ENCODE measurements at places on chromosomes 4 and X. TPM values are rescaled to one million over a fixed set of nuclear protein-coding genes. Genes with fewer than 3 reads are reported as not detected.

The GRXCR1 gene
- not detected for total RNA-seq

The F8A2 gene
- total RNA-seq: not detected

The ARHGAP36 gene
- not detected for total RNA-seq

The PRDM8 gene
- 0.27 TPM for total RNA-seq

The CT47B1 gene
- not detected for total RNA-seq

The MAGEC1 gene
- 0.15 TPM for total RNA-seq

The MAGED4 gene
- 11.3 TPM for total RNA-seq

Data from A549 treated with ZK216348 at 1 μM for 4 hours (cell line).